ENCODE measurements at places on chromosomes 11 and 22. TPM values are rescaled to one million over a fixed set of nuclear protein-coding genes. Genes with fewer than 3 reads are reported as not detected.

DNA sequence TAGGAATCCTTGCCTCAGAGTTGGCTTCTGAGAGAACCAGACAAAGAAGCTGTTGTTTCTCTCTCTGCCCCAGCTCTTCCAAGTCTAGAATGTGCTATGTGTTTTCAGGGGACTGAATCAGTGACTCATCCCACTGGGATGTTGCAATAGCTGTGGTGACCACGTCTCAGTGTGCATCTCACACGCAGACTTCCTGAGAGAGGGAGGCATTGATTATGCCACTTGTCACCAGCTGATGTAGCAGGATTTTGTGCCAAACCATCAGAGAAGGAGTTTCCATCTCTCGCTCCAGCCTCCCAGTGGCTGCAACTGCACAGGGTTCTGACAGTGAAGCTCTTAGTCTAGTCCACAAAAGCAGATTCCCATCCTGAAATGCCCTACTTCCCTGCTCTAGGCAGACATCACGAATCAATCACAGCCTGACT is 455.8 kb downstream of the MIAT start:
- no peak for DNase-seq

GRCh38 chr11:17930544-17931125 is 82.2 kb downstream of the SERGEF start:
- DNase-seq: no peak

DNA sequence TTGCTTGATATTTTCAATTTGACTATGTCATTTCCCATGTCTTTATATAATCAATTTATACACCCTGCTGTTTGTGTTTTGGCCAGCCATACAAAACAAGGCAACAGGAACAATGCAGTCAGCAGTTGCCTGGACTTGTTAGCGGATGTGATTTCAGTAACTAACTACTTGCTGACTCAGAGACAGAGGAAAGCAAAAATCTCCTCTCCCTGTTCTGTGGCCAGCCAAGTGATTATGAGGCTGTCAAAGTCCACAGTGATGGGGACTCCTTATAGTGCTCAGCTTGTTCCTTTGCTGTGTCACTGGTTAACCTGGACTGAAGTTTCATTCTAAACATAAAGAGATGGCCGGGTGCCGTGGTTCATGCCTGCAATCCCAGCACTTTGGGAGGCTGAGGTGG is 32.6 kb upstream of the APLP2 start:
- no peak for DNase-seq

DNA sequence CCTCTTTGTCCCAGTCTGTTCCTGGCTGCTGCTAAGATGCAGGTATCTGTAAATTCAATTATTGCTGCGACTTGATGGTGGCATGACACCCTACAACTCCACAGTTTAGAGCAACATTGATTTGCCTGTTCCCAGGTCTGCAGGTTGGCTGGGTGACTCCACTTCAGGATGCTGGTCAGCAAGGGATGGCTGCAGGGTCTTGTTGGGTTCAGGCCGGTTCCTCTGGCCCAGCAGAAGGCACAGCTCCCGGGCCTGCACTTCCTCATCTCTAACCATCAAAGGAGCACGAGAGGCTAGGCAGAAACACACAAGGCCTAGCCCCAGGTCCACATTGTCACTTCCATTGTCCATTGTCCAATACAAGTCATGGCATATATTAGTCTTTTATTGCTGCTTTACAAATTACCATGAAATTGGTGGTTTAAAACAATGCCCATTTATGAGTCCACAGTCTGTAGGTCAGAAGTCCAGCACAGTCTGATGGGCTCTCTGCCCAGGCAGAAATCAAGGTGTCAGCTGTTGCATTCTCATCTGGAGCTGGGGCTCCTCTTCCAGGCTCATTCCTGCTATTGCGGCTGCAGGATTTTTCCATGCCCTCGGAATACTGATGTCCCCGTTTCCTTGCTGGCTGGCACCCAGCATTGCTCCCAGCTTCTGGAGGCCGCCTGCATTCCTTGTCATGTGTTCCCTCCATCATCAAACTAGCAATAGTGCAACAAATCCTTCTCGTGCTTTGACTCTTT is 96.6 kb upstream of the LMO1 start:
- no peak for DNase-seq

DNA sequence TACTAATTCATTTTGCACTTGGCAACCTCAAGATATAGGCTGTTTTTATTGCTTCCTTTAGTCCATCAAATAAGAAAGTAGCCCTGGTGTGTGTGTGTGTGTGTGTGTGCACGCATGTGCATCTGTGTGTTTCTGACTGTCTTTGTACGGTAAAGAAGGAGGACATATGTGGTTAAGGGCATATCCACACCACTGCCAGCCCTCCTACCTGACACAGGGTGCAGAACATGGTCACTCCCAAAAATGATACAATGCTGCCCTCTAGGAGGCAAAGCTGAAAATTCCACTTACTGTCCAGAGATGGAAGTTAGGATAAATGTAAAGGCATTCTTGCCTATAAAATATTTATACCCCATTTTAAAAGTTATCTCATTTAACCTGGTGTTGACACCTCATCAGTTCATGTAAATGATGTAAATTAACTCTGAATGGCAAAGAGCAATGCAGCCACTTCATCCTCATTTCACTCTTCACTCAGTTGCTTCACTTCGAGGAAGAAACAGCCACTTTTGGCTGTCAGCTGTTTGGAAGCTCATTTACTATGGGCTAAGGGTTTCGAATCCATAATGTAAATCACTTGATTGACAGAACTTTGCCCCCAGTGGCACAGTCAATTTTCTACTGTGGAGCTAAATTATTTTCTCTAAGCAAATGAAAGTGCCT is 83.1 kb upstream of the MTNR1B start:
- no peak for DNase-seq

DNA sequence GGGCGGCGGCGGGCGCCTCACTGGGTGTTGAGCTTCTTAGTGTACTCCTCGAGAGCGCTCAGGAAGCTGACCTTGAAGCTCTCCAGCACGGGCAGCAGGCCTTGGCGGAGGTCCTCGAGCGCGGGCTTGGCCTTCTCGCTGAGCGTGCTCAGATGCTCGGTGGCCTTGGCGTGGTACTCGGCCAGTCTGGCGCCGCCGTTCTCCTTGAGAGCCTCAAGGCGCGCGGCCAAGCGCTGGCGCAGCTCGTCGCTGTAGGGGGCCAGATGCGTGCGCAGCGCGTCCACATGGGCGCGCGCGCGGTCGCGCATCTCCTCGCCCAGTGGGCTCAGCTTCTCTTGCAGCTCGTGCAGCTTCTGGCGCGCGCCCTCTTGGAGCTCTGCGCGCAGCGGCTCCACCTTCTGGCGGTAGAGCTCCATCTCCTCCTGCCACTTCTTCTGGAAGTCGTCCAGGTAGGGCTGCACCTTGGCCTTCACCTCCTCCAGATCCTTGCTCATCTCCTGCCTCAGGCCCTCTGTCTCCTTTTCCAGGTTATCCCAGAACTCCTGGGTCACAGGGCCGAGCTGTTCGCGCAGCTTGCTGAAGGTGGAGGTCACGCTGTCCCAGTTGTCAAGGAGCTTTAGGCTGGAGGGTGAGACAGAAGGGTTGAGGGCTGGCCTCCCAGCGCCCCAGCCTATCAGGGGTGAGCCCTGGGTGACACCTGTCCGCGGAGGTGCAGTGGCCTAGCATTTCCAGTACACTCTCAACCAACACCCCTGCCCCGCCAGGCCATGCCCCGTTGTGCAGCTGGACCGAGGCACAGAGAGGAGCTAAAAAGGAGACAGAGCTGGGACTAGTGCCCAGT is 1.4 kb downstream of the APOA1 start:
- peak; percentile 61 for DNase-seq

DNA sequence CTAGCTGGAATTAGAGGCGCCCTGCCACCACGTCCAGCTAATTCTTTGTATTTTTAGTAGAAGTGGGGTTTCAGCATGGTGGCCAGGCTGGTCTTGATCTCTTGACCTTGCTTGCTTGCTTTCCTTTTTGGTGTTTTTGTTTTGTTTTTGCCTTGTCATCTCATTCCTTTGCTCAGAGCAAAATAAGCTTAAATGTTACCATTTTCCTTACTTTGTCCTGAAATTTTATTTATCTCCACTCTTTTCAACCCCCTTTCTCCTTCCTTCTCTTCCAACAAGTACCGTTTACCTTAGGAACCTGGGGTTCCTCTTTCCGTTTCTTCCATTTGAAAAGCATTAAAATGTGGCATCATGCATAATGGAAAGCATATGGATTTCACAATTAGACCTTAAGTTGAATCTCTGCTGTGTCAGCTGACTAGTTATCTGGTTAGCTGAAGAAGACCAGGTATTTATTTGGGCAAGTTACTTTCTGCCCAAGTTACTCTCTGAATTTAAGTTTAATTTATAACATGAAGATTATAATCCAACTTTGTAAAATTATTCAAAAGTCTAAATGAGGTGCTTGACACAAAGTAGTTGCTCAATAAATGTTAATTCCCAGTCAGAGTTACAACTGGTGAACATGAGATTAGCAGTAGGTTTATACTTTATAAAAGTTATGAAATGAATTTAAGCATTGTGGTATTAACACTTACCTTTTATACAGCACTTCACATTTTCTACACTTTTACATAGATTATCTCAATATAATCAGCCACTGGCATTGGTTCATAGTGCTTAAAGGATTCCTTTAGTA is 69.7 kb downstream of the PRMT3 start:
- DNase-seq: no peak

The PPP2R5B gene
- total RNA-seq: 21.5 TPM

The EFCAB6 gene
- total RNA-seq: 0.16 TPM

The LARGE2 gene
- 3.9 TPM for total RNA-seq

The UCP3 gene
- total RNA-seq: 6.0 TPM

The SLC43A3 gene
- total RNA-seq: 12.1 TPM

Measured in T-helper 17 cell (primary cell).